Right forelimb (tissue), 1 donor: ENCODE measurements at places on chromosomes 4 and X.

DNA sequence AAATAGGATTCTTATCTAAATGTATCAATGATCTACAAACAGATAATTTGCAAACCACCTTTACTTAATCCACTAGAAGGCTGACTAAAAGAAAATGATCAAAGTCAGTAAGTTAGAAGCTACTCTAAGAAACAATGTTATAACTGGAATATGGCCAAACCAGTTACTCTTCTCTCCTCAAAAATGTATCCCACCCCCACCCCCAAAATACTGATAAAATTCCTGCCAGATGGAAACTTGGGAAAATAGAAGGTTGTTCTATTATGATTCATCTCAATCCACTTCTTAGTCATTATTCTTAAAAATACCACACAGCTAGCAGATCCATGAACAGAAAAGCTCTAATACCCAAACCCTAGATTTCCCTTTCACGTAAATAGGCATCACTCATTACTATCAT, 206.4 kb downstream of the KLHL13 start:
- DNase-seq, result no peak

GRCh38 chrX:104432321-104432720, 133.7 kb upstream of the IL1RAPL2 start:
- no peak for DNase-seq

DNA sequence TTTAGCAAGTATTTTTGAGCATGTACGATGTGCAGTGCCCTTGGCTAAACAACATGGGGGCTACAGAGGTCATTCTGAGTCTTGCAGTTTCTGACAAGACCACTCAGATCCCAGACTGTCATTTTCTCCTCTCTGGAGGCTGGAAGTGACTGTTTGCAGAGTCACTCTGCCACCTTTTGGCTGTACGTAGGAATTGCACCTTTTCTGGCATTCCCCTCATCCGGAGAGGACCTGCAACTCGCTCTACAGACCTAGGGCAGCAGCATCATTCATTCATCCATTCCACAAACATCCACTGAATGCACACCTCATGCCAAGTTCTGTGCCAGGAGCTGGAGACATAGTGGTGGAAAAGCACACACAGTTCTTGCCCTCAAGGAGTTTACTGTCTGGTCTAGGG, 160.4 kb upstream of the GPR101 start:
- no peak for DNase-seq

DNA sequence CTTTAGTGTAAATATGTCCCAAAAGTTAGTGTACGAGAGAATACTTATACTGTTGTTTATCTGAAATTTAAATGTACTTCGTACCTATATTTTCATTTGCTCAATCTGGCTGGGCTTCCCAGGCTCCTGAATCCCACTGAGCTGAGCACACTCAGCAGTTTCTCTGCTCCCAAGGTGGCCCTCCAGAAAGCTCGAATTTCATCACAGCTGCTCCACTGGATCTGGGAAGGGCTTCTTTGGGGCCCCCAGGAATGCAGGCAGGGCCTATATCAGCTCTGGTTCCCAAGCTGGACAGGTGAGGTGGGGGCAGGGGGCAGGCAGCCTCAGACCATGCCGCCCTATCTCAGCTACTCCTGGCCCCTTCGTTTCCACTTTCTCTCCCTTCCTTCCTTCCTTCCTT, 1.5 kb upstream of the FATE1 start:
- DNase-seq, result no peak

- DNase-seq, result no peak
Measured at GRCh38 chr4:47187608-47188007, 156.2 kb downstream of the GABRB1 start.
